ENCODE measurements at places on chromosomes 7 and 10.

- DNase-seq = no peak
Measured at GRCh38 chr7:81430761-81431160, 339.1 kb downstream of the HGF start.

GRCh38 chr7:22662556-22663356 is 64.2 kb upstream of the IL6 start:
- DNase-seq = no peak

DNA sequence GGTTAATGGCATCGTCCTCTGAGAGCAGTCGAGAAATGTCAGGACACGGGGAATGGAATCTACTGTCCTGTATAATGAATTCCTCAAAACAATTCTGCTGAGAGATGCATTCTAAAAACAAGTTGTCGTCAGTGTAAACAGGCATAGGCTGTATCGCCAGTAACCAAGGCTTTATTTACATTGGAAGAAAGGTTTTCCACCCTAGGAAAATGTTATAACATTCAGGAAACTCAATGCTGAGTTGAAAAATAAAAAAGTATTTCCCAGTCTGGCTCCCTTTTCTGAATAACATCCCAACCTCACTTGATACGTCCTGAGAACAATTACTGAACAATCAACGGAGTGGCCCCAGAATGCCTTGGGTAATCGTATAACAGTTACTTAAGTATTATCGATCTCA is 79.6 kb upstream of the UCN3 start:
- DNase-seq = no peak

- DNase-seq = no peak
Measured at GRCh38 chr7:142847353-142847752, 7.5 kb upstream of the EPHB6 start.

DNA sequence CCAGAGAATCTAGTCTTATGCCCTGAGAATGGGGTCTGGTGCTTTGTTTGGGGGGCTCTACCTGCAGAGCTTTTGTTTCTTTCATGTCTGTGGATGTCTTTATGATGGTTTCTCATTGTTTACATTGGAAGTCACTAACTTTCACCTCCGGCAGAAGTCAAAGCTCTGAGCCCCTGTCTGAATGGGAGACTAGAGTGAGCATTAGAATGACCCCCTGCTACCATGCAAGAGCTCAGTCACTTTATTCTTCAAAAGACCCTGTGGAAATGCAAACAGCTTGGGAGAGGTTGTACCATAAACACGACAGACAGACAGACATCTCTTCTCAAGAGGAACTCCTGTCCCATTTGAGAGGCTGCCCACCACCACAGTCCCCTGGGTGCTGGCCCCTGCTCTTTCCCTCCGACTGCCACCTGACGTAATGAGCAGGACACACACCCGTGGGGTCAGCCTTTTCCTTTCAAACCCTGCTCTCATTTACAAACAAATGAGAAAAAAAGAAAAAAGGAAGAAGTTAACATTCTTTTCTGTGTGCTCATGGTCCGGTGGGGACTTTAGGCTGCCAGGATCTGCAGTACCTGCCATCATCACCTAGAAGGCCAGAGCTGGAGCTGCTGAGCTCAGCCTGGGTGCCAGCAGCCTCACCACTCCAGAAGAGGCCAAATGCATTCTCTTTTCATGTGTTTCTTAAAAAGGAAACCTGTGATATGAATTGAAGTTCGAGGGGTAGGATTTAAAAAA is 91.6 kb downstream of the FZD1 start:
- peak; percentile 36 for DNase-seq

DNA sequence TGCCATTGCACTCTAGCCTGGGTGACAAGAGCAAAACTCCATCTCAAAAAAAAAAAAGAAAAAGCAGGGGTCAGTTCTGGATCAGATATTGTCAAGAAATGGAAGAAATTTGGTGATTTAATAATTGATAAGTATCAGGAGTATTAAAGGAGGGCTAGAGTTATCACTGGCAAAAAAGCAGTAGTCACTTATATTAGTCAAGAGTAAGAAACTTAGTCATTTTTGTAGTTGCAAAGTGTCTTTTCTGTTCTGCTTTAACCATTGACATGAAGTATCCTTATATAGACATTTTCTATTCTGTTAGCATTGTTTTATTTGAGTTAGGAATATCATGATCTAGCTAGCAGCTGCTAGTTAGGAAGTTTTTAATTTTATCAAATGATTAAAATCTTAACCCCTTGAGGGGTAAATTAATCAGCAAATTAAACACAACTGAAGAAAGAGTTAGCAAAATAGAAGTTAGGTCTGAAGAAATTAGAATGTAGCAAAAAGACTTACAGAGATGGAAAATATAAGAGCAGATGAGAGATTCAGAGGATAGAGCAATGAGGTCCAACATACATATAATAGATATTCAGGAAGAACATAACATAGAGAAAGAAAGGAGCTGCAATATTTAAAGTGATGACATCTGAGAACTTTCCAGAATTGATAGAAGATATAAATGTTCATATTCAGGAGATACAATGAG is 7.3 kb upstream of the CCDC6 start:
- DNase-seq = no peak

DNA sequence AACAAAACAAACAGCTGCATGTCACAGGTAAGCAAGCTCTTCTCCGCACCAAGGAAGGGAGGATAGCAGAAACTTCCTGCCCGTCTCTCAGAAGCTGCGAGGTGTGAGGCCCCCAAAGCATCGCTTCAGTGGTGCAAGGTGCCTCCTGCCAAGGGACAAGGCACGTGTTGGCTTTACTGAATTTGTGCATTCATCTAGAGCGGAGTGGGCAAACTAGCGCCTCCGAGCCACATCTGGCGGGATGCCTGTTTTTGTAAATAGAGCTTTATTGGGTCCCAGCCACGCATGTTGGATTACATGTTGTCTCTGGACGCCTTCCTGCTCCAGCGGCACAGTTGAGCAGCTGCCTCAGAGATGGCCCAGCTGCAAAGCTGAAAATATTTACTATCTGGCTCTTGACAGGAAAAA is 27.7 kb downstream of the PHYH start:
- peak; percentile 9 for DNase-seq

GRCh38 chr7:26345837-26346236 is 54.2 kb downstream of the SNX10 start:
- DNase-seq = no peak
